ENCODE measurements at places on chromosomes 3 and 15.

GRCh38 chr15:76253691-76254473, 57.4 kb downstream of the ETFA start:
- no peaks in the 10 kb centered on the region for H3K27me3 ChIP-seq
- no peaks in the 10 kb centered on the region for H3K4me1 ChIP-seq
- DNase-seq = no peak
- H3K4me3 ChIP-seq = no peak overlapping the region

- peaks cover 68% of the 10 kb centered on the region for H3K36me3 ChIP-seq
- peaks cover 7% of the 10 kb centered on the region for H3K4me1 ChIP-seq
- H3K27me3 ChIP-seq = no peaks in the 10 kb centered on the region
- H3K27ac ChIP-seq = no peak overlapping the region
Measured at GRCh38 chr15:67156834-67157233, 91.4 kb downstream of the SMAD3 start.

DNA sequence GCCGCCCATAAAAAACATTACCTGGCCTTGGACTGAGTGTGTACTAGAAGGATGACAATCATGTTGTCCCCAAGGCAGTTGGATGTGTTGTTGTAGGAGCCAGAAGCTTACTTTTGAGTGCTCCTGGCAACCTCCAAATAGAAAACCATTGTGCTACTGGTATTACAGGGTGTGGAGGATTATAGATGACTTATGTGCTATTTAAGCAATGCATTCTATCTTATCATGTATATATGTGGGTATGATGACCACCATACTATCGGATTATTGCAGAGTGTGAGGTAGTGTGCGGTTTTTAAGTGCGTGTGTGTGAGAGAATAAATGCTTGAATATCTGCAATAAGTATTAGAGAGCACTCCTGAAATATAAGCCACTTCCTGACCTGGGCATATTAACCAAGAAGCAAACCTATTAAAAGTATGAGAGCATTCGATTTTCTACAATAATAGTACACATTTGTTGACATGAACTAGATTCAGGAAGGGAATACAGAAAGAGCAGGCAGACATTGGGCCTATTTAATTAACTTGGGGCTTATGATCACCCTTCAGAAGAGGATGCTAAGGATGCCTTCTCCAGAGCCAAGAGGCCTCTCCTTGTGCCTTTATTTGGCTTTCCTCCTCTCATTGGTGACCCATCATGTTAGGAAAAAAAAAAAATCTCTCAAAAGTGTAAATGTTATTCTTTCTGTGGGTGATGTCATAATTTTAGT, 11.7 kb upstream of the MBNL1 start:
- no peak overlapping the region for H3K4me3 ChIP-seq
- DNase-seq = no peak
- no peak overlapping the region for H3K27ac ChIP-seq
- H3K4me1 ChIP-seq = peaks cover 20% of the 10 kb centered on the region
- H3K27me3 ChIP-seq = no peaks in the 10 kb centered on the region

DNA sequence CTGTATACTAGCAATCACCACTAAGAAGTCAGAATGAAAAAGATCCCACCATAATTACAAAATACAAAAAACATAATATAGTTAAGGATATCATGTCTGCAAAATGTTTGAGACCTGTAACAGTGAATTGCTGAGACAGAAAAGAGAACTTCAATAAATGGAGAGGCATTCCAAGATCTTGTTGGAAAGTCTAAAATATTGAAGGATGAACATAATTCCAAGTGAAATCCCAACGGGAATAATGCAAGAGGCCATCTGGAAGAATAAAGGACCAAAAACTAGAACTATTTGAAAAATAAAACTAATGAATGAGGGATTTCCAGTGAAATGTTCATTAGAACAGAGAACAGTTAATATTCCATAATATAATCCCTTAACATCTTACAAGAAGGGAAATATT, 110.9 kb downstream of the COL6A6 start:
- no peak overlapping the region for H3K4me3 ChIP-seq
- DNase-seq = no peak
- H3K4me1 ChIP-seq = no peaks in the 10 kb centered on the region
- H3K27ac ChIP-seq = no peak overlapping the region
- H3K36me3 ChIP-seq = no peaks in the 10 kb centered on the region

- no peak overlapping the region for H3K4me3 ChIP-seq
- no peak overlapping the region for H3K27ac ChIP-seq
- H3K36me3 ChIP-seq = peaks cover 100% of the 10 kb centered on the region
- no peak for DNase-seq
- H3K4me1 ChIP-seq = no peaks in the 10 kb centered on the region
Measured at GRCh38 chr3:33401781-33402180, 38.4 kb downstream of the UBP1 start.

GRCh38 chr3:113532698-113533533, 561 bp downstream of the SIDT1 start:
- H3K4me3 ChIP-seq = peak overlapping the region; percentile 37
- H3K36me3 ChIP-seq = no peaks in the 10 kb centered on the region
- no peaks in the 10 kb centered on the region for H3K27me3 ChIP-seq
- peaks cover 12% of the 10 kb centered on the region for H3K4me1 ChIP-seq
- DNase-seq = no peak

DNA sequence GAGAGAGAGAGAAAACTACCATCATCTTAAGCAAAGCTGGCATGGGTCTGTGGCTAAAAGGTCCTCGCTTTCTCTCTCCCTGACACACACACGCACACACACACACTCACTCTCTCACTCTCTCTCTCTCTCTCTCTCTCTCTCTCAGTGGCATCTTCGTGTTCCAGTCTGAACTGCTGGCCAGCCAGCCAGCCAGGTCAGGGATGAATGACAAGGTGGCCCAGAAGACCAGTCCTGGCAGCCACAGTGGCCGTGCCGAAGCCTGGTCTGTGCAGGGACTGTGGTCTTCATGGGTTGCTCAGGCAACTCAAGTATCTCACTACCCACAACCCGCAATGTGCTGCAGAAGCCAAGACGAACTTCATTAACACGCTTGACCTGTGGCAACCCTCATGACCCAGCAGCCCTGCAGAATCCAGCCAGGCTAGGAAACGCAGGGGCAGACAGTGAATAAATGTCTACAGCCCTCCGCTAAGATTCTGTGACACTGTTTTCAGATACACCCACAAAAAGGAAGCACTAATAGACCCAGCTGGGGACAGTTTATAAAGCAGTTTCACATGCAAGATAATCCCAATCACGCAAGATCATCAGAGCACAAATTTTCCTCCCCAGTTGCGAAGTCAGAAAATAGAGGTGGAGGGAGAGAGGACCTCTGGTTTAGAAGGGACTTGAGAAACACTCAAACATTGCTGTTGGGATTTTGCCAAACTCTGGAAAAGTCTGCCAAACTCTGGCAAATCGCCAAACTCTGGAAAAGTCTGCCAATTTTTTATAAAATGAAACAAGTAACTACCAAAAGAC, 66.4 kb downstream of the XXYLT1 start:
- no peaks in the 10 kb centered on the region for H3K36me3 ChIP-seq
- no peak for DNase-seq
- peak overlapping the region; percentile 22 for H3K27ac ChIP-seq

GRCh38 chr15:70582143-70582945, 181.0 kb downstream of the UACA start:
- H3K4me1 ChIP-seq = no peaks in the 10 kb centered on the region
- no peak for DNase-seq
- H3K27me3 ChIP-seq = no peaks in the 10 kb centered on the region
- no peak overlapping the region for H3K27ac ChIP-seq
- H3K4me3 ChIP-seq = no peak overlapping the region

GRCh38 chr15:66167854-66168253, 85.7 kb downstream of the MEGF11 start:
- H3K4me1 ChIP-seq = no peaks in the 10 kb centered on the region
- H3K36me3 ChIP-seq = no peaks in the 10 kb centered on the region
- no peak for DNase-seq

- H3K27me3 ChIP-seq = no peaks in the 10 kb centered on the region
- H3K4me1 ChIP-seq = peaks cover 4% of the 10 kb centered on the region
- no peak overlapping the region for H3K4me3 ChIP-seq
Measured at GRCh38 chr3:142779591-142779990, 55.8 kb downstream of the TRPC1 start.

DNA sequence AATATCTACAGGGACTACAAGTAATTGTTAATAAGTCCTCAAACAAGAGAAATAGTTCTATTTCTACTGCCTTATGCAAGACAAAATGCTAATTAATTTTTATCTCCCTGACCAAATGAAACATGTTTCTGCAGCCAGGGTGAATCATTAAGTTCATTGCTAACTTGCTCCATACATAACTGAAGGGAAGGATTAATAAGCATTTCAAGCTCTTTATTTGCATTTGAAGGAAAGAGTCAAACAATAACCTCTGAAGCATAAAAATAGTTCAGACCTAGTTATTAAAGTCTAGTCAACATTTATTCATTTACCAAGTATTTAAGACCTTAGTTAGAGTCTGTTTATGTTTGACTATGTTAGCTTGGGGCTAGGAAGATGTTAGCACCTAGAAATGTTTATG, 120.0 kb downstream of the ATP1B3 start:
- no peak overlapping the region for H3K27ac ChIP-seq
- H3K36me3 ChIP-seq = no peaks in the 10 kb centered on the region
- H3K27me3 ChIP-seq = no peaks in the 10 kb centered on the region
- no peak for DNase-seq

- no peak for DNase-seq
- H3K27ac ChIP-seq = no peak overlapping the region
- no peaks in the 10 kb centered on the region for H3K27me3 ChIP-seq
- H3K4me3 ChIP-seq = no peak overlapping the region
- peaks cover 18% of the 10 kb centered on the region for H3K4me1 ChIP-seq
Measured at GRCh38 chr3:48422272-48422671, 7.6 kb downstream of the PLXNB1 start.
